Choroid plexus epithelial cell (primary cell): ENCODE measurements at places on chromosomes 6 and 20.

GRCh38 chr6:160260803-160261450, 2.3 kb upstream of the SLC22A2 start:
- no peak for DNase-seq

DNA sequence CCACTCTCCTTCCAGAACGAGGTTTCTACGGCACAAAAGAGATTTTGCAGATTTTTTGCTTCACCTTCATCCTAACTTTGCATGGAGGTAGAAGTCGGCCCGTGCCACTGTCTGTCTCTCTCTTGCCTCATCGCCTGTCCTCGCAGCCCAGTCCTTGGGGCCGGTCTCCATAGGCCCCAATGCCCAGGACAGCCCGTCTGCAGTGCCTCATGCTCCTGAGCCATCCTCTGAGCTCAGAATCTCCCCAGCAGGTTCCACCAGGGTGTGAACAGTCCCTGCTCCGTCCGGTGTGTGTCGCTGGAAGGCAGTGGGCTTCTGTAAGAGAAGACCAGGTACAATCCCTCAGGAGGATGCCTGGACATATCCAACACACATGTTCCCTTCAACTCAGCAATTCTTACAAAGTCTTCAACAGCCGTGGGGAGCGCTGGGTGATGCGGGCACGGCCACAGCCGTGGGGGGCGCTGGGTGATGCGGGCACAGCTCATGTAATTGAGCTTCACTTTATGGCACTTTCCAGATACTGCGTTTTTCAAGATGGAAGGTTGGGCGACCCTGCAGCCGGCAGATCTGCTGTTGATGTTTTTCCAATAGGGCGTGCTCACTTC, 231.9 kb downstream of the DLL1 start:
- no peak for DNase-seq

- no peak for DNase-seq
These were observed 433.7 kb upstream of the HSF2 start for GRCh38 chr6:121965739-121966138.

DNA sequence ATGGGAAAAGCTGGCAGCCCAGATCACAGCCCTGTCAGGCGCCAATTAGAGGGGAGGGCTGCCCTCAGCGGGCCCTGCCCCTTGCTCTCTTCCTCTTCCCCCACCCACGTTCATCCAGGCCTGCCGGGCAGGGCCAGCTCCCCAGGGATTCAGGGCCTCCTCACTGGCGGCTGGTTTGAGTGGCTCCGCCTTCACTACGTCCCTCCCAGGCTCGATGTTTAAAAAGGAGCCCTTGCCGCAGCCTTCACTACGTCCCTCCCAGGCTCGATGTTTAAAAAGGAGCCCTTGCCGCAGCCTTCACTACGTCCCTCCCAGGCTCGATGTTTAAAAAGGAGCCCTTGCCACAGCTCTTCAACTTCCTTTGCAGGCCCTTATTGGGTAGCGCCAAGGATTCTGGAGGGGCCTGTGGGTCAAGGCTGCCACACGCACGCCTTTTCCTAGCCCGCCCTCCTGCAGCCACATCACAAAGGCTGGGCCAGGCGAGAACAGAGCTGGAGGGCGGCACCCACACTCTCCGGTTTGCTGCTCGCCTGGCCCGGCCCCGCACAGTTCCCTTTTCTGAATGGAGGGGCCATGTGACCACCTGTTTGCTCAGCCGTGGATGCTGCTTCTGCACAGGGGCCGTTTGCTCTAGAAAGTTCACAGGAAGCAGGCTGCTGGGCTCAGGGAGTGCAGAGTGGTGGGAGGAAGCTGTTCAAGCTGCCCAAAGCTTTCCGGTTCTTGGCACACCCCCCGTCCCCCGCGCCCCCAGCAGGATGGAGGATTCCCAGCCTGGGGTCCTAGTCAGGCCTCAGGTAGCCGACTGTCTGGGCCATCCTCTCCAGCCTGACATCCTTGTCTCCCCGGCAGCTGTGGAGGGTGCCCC, 1.6 kb downstream of the SLC17A9 start:
- DNase-seq = peak; percentile 71

- DNase-seq = peak; percentile 68
These were observed 56.5 kb upstream of the HDGFL1 start for GRCh38 chr6:22512686-22513427.

GRCh38 chr6:64539917-64540316, 904.3 kb downstream of the PHF3 start:
- no peak for DNase-seq
